ENCODE measurements at places on chromosomes 1 and 21. TPM values are rescaled to one million over a fixed set of nuclear protein-coding genes. Genes with fewer than 3 reads are reported as not detected.

Gene LCE1F
- total RNA-seq, result not detected

Gene UMODL1
- total RNA-seq, result not detected

Gene FNBP1L
- 16.1 TPM for total RNA-seq

Gene ADCY10
- total RNA-seq, result 0.17 TPM

Gene NBPF3
- total RNA-seq, result 13.1 TPM

Gene RIMKLA
- total RNA-seq, result 2.5 TPM

Gene EPHA8
- not detected for total RNA-seq

Gene KMO
- total RNA-seq, result 0.29 TPM

Gene GPR37L1
- total RNA-seq, result 0.17 TPM

Gene SRM
- total RNA-seq, result 40.8 TPM

DNA sequence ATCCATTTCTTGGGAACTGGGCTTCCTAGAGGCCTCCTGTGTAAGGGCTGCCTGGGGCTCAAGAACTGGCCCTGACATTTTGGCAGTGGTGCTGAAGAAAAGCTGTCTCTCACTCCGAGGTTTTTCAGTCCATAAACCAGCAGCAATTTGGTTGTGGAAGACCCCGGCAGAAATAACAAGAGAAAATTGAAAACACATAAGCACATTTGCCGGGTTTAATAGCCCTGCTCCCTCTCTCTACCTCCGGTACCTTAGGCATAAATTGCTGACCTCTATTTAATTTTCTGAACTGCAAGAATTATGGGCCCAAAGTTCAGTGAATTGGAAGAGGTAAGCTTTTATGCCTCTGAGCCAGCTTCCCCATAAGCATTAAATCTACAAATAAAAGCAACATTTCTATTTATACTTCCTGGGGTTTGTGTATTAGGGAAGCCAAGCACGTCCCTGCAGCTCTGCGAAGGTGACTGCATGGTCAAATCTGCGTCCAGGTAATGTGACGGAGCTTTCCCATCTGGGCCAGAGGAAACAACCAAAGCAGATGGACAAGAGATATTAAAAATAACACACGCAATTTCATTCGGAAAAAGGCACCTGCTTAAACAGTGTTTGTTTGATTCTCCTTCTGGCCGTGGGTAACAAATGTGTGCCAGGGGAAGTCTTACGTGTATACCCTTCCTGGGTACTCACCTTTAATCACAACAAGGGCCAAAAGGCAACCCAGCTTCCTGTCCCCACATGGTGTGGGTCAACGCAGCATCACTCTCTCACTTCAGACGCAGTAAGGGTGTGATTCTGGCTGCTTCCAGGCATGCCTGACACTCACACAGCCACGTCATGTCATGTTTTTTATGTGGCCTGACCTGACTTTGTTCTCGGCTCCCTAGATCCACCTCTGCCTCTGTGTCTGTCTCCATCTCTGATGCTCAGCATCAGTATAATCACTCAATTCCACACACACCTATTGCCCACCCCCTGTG is 69.2 kb downstream of the PAPPA2 start:
- no peak overlapping the region for H3K27ac ChIP-seq
- H3K27me3 ChIP-seq, result no peaks in the 10 kb centered on the region
- H3K4me1 ChIP-seq, result no peaks in the 10 kb centered on the region
- DNase-seq, result no peak
- H3K4me3 ChIP-seq, result no peak overlapping the region

DNA sequence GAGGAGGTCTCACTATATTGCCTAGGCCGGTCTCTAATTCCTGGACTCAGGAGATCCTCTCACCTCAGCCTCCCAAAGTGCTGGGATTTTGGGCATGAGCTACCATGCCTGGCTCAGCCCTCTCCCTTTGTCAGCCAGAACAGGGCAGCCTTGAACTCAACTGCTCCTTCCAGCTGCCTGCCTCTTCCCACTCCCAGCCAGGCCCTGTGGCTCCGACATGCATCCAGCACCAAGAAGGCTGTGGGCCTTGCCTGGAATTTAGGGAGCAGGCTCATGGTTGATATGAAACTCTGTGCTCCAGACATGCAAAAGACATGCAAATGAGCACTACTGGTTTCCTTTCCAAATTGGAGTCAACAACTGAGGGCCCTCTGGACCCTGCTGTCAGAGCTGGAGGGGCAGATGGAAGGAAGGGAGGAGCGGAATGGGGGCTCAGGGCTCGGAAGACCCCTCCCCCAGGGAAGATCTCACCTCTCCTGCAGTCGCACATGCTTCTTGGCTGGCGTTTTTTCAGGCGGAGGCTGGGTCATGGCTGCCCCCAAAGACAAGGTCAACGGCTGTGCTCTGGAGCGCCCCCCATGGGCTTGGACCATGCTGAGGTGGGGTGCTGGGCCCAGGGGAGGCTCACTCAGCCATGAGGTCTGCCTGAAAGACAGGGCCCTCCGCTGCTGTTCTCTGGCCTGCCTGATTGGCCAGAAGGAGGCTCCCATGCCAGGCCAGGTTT is 1.4 kb downstream of the PTPN7 start:
- no peaks in the 10 kb centered on the region for H3K27me3 ChIP-seq
- H3K4me1 ChIP-seq, result peaks cover 11% of the 10 kb centered on the region
- no peak overlapping the region for H3K27ac ChIP-seq
- H3K4me3 ChIP-seq, result no peak overlapping the region
- H3K36me3 ChIP-seq, result no peaks in the 10 kb centered on the region
- DNase-seq, result no peak

DNA sequence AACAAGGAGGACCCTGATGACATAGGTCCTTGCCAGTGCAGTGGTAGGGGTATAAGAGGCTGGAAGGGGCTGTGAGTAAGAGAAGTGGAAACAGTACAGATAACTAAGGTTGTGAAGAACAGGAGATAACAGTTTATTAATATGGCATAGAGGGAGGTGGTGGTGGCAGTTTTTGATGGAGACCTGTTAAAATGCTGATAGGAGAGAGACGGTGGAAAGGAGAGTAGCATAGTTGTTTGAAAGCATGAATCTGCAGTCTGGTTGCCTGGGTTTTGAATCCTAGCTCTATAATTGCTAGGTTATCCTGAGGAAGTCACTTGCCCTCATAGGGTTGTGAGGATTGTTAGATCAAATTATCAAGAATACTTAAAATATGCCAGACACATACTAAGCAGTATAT is 19.4 kb downstream of the LRRC41 start:
- H3K27me3 ChIP-seq, result no peaks in the 10 kb centered on the region
- DNase-seq, result no peak
- H3K4me3 ChIP-seq, result no peak overlapping the region
- no peaks in the 10 kb centered on the region for H3K4me1 ChIP-seq
- peaks cover 86% of the 10 kb centered on the region for H3K36me3 ChIP-seq
- H3K27ac ChIP-seq, result no peak overlapping the region

GRCh38 chr1:179761846-179762640 is 19.0 kb downstream of the FAM163A start:
- no peaks in the 10 kb centered on the region for H3K27me3 ChIP-seq
- no peak overlapping the region for H3K4me3 ChIP-seq
- H3K27ac ChIP-seq, result no peak overlapping the region

DNA sequence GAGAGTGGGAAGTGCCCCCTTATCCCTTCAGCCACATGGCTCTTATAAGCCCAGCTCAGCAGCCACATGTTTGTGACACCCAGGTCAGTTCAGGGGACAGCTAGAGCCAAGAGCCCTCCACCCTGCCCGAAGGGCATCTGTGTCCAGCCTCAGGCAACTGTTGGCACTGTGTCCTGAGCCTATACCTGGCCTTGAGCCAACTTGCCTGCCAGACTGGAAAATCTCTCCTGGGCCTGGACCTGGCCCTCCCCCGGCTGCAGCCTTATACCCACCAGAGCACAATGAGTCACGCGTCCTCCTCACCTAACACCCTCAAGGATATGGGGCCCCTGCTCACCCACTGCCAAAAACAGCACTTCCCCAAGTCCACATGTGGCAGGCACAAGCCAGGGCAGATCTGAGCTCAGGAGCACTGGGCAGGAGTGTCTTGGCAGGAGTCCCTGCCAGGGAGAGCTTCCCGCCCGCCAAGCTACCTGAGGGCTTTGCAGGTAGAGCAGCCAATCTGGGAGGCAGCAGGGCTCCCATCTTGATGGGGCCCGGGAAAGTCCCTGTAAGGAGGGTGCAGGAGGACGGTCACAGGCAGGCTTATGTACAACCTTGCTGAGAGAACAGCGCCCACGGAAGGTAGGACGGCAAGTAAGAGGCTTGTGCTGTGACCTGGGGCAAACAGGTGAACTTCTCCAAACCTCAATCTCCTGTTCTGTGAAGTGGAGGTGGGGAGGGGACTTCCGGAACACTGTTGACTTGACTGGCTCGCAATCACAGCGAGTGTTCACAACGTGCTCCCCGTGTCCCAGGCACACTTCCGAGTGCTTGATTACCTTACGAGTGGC is 19.8 kb upstream of the HSPG2 start:
- DNase-seq, result no peak
- H3K27me3 ChIP-seq, result no peaks in the 10 kb centered on the region
- H3K4me1 ChIP-seq, result peaks cover 38% of the 10 kb centered on the region

- no peaks in the 10 kb centered on the region for H3K27me3 ChIP-seq
- H3K4me3 ChIP-seq, result peak overlapping the region; percentile 63
- DNase-seq, result no peak
- H3K36me3 ChIP-seq, result no peaks in the 10 kb centered on the region
These were observed 18.3 kb downstream of the NFYC start for GRCh38 chr1:40709802-40710278.

GRCh38 chr1:54800899-54801759 is at the start of gene TTC22:
Gene TTC22 (minus strand): TSS chr1:54801323. CDS start chr1:54801163, 160 bp downstream.
- DNase-seq, result no peak
- H3K36me3 ChIP-seq, result no peaks in the 10 kb centered on the region
- H3K4me3 ChIP-seq, result peak within 1 kb of the TSS; percentile 42
- peaks cover 14% of the 10 kb centered on the region for H3K4me1 ChIP-seq
- H3K27me3 ChIP-seq, result peaks cover 61% of the 10 kb centered on the region

DNA sequence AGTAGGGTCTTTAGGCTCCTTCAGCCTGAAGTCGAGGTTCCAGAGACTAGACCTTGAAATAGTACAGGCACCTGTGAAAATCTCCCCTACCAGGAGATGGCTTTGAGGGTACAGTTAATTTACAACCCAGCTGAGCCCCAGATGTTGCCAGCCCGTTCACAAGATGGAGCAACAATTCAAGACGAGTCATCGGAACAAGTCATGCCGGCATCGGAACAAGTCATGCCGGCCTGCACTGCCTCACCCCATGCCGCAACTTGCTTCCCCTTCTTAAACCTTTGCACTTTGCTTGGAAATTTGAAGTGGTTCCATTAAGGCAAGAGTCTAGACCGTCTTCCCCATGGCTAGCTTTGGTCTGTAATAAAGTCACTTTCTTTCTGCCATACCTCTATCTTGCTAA is 16.0 kb downstream of the HHAT start:
- H3K27me3 ChIP-seq, result no peaks in the 10 kb centered on the region
- no peak overlapping the region for H3K27ac ChIP-seq
- H3K4me3 ChIP-seq, result no peak overlapping the region

DNA sequence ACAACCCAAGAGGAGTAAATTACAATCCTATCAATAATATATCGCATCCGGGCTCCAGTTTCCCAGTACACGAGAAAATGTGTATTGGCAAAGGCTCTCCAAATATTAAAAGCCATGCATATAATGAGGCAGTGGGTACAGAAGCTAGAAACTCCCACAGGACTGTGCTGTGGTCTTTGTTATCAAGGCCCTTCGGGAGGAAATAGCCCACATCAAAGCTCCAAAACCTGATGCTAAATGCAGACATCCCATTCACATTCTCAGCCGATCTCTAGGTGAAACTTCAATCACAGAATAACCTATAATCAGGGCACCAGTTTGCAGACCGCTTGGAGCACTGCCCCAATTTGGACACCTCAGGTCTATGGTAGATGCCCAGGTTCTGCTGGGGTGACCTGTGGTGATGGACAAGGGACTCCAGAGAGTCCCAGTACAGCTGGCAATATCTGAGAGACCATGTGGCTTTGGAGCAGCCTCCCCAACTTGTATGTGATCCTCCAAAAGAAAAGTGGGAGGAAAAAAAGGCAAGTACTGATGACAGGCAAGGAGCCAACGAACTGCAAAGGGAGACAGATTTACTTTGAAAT is 148.8 kb upstream of the CAMK1G start:
- no peaks in the 10 kb centered on the region for H3K27me3 ChIP-seq
- H3K4me3 ChIP-seq, result no peak overlapping the region
- H3K27ac ChIP-seq, result no peak overlapping the region
- DNase-seq, result no peak
- H3K36me3 ChIP-seq, result no peaks in the 10 kb centered on the region

GRCh38 chr1:80274256-80274655 is 1267.7 kb upstream of the ADGRL4 start:
- no peak for DNase-seq
- H3K4me1 ChIP-seq, result no peaks in the 10 kb centered on the region
- no peak overlapping the region for H3K27ac ChIP-seq
- H3K4me3 ChIP-seq, result no peak overlapping the region
- H3K27me3 ChIP-seq, result no peaks in the 10 kb centered on the region

GRCh38 chr1:65254320-65255034 is 54.9 kb upstream of the DNAJC6 start:
- peak; percentile 92 for DNase-seq
- no peaks in the 10 kb centered on the region for H3K36me3 ChIP-seq
- peak overlapping the region; percentile 60 for H3K27ac ChIP-seq
- peak overlapping the region; percentile 80 for H3K4me3 ChIP-seq

DNA sequence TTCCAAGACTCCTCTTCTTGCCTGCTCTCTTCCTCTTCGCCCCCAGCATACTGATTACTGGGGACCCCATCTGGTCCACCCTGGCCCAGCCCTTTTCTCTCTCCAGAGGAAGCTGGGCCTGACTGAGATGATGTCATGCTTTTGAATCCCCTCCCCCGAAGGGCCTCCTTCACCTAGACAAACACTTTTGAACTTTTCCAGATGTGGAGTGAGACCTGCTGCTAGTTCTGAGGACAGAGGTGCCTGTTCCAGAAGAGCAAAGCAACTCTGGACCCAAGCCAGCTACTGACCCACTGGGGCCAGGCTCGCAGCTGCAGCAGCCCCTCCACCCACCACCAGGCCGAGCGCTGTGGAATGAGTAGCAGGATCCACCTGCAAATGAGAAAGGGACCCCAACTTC is 8.4 kb downstream of the CD34 start:
- no peak for DNase-seq
- H3K4me1 ChIP-seq, result peaks cover 38% of the 10 kb centered on the region
- no peak overlapping the region for H3K4me3 ChIP-seq
- H3K36me3 ChIP-seq, result peaks cover 11% of the 10 kb centered on the region
- H3K27me3 ChIP-seq, result no peaks in the 10 kb centered on the region

DNA sequence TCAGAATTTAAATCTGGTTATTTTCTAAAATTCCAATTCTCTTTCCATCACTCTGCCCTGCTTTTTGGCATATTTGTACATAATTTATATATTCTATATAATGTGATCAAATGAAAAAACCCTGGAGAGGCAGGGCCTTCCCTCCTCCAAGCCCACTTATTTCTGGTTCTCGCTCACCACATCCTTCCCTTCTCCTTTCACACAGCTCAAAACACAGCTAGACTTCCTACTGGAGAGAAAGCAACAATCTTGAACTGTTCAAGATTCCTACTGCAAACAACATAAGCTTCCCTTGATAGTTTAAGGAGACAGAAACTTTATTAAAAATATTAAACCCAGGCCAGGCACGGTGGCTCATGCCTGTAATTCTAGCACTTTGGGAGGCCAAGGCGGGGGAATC is 7.6 kb upstream of the AIM2 start:
- H3K4me3 ChIP-seq, result no peak overlapping the region
- DNase-seq, result no peak
- no peak overlapping the region for H3K27ac ChIP-seq
- no peaks in the 10 kb centered on the region for H3K4me1 ChIP-seq

GRCh38 chr1:98437540-98437939 is 224.0 kb upstream of the SNX7 start:
- no peak overlapping the region for H3K4me3 ChIP-seq
- H3K27ac ChIP-seq, result no peak overlapping the region
- no peak for DNase-seq
- H3K36me3 ChIP-seq, result no peaks in the 10 kb centered on the region
- no peaks in the 10 kb centered on the region for H3K4me1 ChIP-seq

Data from esophagus muscularis mucosa (tissue), 4 donors.